ENCODE measurements at places on chromosomes 3 and 15.

- no peak for DNase-seq
Observed at GRCh38 chr3:50423543-50423942, 64.2 kb upstream of the TMEM115 start.

GRCh38 chr15:96122077-96123027 is 208.1 kb upstream of the NR2F2 start:
- DNase-seq, result no peak

- DNase-seq, result no peak
Observed at GRCh38 chr15:89489376-89489775, 7.0 kb downstream of the RHCG start.

GRCh38 chr15:74202452-74203401 is at the start of gene STRA6:
TSS of gene STRA6 (minus strand) at chr15:74202787. CDS start at chr15:74202267, 520 bp downstream.
- peak; percentile 77 for DNase-seq

DNA sequence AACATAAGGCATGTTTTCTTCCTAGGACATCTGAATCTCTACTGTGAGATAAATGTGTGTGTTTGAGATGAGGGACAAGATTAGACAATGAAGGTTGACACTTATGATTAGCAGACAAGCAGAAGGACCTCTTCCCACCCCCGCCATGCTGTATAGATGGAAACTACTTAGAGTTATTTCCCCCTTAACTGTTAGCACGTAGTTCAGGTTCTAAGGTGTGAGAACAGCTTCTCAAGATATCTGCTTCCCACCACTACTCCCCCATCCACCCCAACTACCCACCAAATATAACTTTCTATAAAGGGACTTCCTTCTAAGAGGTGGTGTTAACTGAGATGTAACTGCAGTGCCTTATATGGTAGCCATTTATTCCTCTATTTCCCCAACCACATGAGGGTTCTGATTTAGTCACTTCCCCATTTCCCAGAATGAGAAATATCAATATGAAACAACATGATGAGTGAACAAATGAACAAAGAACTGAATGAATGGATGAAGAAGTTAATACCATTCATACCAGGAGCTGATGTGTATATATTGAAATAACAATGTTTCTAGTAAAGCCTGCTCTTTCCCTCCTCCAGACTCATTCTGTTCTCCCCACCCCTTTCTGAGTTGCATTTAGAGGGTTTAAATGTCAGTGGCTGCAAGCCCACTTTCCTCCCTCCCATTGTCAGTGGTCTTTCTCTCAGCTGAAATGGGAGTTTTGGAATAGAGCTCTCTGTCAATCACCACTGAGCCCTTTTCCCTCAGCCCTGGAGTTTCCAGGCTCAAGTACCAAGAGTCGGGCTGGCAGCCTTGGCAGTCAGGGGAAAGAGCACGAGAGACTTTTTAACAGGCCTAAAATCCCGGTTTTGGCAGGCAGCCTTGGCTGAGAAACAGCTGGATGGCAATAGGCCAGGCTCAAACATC is 7.7 kb upstream of the RFTN1 start:
- DNase-seq, result no peak

DNA sequence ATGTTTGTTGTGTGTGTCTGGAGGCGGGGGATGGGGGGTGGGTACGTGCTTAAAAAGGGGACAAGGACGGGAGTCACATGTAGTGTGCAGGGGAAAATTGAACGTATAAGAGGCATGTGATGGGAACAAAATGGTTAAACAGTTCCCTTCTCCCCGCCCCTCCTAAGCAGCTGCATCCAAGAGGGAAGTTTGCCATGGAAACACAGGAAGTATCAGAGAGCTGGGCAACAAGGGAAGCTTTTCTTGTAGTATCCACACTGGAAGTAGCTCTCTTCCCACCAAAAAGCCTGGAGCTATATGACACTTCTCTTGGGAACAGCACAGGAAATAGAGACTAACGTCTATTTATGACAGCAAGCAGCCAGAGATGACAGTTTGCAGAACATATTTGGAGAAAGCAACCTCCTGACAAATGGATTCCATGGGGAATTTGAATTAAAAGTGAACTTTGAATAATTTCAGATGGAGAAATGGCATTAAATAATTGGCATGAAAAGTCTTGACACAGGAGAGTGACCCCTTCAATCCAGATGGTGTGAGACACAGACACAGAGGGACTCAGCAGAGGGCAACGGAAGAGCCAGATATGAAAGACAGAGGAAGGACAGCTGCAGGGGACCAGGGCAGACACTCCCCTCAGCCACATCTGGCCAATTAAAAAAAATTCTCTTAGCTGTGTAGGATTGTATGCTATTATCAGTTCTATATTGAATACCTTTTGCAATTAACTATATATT is 294.2 kb upstream of the TBL1XR1 start:
- no peak for DNase-seq

GRCh38 chr3:59695860-59696259 is 646.0 kb upstream of the CFAP20DC start:
- no peak for DNase-seq

DNA sequence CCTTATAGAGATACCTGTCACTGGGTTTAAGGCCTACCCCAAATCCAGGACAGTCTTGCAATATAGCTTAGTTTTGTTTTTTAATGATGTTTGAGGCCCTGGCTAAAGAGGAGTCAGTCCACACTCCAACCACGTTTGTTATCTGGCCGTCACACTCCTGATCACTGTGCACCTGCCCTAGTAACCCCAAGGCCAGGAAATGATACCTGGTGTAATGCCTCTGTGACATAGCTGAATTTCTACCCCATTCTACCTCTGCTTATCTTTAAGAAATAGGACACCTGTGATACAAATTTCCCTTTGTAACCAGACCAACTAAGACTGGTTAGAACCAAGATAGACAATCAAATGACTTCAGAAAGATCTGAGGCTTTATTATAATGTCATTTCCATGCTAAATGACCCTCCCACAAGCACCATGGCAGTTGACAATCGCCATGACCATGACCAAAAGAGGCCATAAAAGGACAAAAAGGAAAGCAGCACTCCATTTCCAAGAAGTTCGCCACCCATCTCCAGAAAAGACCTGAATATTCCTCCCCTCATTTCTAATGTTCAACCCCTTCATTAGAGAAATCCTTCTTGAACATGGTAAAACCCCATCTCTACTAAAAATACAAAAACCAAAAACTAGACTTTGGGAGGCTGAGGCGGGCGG is 4.8 kb upstream of the RTP3 start:
- no peak for DNase-seq

GRCh38 chr3:110664148-110664547 is 407.5 kb upstream of the NECTIN3 start:
- no peak for DNase-seq

Measured in neural progenitor cell (in vitro differentiated cells).